ENCODE measurements at places on chromosomes 13 and 19.
A peak's percentile ranks its signal among the peaks of the same experiment; 100 is the strongest.

DNA sequence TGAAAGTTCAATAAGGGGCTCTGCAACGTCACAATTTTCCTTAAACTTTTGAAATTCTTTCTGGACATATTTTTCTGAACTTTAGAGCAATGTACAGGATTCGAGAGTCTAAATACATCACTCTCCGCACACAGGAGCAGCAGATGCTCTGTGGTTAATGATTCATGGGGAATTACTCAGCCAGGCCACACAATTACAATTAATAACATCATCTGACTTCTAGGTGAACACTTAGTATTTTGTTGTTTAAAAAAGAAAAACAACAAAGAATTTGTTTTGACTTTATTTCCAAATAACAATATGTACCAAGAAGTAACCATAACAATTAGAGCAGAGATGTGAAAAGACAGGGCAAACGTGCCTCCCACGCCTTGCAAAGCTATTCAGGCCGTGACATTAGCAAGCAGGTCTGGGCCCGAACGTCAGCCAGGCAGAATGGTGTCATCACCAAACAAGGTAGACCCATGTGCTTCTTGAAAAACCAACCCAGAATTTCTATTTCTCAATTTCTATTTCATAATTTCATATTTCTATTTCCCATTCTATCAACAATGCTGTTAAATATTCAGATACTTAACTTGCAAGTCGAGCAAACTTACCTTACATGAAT is 236.3 kb downstream of the COL4A1 start:
- no peak for DNase-seq

DNA sequence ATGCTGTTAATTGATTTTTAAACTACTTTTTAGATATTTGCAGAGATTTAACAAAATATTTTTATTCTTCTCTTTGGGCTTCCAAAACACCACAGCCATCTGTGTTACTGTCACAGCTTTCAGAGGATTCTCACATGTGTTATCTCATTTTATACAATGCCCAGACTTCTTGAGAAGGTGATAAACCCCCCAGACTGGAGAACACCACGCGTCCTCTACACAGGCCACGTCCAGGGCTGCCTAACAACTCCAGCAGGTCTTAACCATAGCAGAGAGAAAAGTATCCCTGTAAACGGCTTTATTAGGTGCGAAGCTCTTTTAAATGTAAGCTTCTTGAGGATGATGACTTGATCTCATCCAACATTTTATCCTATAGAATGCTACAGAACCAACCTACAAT is 2.0 kb downstream of the GPR183 start:
- DNase-seq: peak; percentile 63

DNA sequence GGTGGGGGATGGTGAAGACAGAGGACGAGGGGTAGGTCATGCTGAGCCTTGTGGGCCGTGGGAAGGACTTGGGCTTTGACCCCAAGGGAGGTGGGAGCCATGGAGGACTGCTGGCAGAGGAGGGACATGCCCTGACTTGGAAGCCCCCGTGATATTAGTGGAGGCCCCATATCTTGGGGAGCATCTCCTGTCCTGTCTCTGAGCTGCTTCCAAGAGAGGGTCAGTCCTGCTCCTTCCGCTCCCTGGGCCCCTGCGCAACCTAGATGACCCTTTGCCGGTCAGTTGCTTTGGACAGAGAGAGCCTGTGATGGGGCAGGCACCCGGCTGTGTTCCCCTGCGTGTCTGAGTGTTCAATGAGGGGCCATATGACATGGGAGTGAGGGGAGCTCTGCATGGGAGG is 5.2 kb downstream of the TLE6 start:
- DNase-seq: no peak

GRCh38 chr13:23778879-23779278 is 110.3 kb downstream of the MIPEP start:
- DNase-seq: no peak

GRCh38 chr19:35296644-35297514 is 4.9 kb downstream of the MAG start:
- no peak for DNase-seq

DNA sequence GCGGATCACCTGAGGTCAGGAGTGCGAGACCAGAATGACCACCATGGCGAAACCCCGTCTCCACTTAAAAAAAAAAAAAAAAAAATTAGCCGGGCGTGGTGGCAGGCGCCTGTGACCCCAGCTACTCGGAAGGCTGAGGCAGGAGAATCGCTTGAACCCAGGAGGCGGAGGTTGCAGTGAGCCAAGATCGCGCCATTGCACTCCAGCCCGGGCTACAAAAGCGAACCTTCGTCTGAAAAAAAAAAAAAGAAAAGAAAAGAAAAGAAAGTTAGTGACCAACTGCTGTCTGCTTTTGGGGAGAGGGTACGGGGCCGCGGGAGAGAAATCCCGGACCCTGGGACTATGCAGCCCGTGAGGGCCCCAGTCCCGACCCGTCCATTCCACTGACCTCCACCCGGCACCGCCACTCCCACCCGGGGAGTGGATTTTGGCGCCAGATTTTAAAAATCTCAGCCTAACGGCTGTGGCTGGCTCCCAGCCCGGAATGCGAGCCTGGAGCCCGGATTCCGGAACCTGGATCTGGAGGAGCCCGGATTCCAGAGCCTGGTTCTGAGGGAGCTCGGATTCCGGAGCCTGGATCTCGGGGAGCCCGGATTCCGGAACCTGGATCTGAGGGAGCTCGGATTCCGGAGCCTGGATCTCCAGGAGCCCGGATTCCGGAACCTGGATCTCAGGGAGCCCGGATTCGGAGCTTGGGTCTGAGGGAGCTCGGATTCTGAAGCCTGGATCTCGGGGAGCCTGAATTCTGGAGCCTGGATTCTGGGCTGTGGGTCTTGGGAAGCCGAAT is 6.1 kb upstream of the LMNB2 start:
- no peak for DNase-seq

DNA sequence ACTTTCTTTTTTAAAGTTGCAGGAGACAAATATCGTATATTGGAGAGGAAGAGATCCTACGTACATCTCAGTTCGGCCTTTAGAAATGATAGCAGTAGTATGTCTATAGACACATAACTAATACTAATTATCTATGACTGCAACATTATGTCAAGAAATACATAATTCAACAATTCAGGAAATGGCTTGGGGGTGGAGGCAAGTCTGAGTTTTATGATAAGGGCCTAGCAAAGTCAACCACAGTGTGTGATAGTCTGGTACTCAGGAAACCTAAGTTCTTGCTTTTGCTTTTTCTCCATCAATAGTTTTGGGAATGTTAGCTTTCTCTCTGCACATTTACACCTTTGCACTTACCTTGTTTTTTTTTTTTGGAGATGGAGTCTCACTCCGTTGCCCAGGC is 27.5 kb upstream of the OBI1 start:
- DNase-seq: no peak

GRCh38 chr19:40716031-40716481 is 630 bp downstream of the COQ8B start:
- DNase-seq: peak; percentile 94

DNA sequence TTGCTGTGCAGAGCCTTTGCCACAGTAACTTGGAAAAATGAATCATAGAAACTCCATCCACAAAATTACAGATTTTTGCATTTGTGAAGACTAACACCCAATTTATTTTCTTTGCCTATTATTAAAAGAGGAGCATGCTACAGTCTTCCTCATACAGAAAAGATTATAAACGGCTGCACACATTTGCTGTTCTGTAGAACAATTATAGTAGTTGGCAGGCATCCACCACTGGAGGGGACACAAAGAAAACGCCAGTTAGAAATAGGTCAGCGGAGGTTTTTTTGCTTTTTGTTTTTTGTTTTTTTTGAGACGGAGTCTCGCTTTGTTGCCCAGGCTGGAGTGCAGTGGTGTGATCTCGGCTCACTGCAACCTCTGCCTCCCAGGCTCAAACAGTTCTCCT is 51.6 kb downstream of the SACS start:
- no peak for DNase-seq

DNA sequence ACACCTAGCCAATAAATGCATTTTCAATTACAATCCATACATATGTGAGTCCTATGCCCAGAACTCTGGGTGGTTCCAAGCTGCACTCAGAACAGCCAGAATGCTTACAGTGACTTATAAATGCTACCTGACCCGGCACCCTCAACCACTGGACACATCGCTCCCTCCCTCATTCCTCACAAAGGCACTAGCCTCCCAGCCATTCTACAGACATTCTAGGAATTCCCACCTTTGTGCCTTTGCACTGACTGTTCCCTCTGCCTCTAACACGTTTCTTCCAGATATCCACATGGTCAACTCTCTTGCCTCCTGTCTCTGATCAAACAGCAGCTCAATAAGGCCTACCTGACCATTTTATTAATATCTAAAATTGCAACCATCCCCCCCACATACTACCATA is 99.9 kb downstream of the LHFPL6 start:
- no peak for DNase-seq

DNA sequence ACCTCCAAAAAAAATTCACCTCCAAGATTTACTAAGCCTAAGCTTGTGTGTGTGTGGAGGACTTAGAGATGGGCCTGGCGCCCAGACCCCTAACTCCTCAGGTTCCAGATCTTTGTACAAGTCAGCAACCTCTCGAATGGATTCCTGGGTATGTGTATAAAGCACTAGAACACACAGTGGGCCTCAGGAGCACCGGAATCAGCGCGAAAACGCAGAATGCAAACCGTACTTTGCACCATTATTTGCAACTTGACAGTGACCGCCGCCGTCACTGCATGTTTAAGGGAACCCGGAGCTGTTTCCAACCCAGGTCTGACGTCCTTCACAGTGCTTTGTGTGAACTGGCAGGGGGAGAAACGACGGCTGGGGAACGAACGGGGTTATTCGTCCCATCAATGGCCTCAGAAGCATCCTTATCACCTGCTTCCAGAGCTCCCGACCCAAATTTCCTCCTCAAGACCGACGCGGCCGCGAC is 688 bp downstream of the ZNF606 start:
- peak; percentile 0 for DNase-seq

GRCh38 chr13:44605721-44606120 is 29.6 kb upstream of the TSC22D1 start:
- DNase-seq: no peak

GRCh38 chr19:45010306-45010705 is 9.0 kb downstream of the RELB start:
- no peak for DNase-seq

DNA sequence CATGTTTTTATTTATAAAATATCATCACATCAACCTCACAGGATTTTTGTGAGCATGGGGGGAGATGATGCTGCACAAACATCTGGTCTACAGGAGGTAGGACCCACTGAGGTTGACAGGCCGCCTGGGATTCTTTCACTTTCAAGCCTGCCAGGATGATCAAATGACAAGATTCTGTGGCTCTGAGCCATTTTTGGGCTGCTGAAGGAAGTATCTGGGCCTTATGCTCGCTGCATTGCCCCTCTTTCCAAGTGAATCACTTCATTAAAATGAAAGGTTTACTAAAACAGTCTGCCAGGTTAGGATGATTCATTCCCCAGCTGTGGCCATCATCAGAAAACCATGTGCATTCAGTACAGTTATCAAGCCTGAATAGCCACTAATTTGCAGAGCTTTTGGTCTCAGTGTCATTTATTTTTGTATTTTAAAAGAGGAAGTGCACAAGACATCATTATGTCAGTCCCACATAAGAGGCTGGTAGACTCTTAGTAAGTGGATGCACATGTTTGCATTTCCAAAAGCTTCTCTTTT is 34.4 kb downstream of the STARD13 start:
- no peak for DNase-seq

DNA sequence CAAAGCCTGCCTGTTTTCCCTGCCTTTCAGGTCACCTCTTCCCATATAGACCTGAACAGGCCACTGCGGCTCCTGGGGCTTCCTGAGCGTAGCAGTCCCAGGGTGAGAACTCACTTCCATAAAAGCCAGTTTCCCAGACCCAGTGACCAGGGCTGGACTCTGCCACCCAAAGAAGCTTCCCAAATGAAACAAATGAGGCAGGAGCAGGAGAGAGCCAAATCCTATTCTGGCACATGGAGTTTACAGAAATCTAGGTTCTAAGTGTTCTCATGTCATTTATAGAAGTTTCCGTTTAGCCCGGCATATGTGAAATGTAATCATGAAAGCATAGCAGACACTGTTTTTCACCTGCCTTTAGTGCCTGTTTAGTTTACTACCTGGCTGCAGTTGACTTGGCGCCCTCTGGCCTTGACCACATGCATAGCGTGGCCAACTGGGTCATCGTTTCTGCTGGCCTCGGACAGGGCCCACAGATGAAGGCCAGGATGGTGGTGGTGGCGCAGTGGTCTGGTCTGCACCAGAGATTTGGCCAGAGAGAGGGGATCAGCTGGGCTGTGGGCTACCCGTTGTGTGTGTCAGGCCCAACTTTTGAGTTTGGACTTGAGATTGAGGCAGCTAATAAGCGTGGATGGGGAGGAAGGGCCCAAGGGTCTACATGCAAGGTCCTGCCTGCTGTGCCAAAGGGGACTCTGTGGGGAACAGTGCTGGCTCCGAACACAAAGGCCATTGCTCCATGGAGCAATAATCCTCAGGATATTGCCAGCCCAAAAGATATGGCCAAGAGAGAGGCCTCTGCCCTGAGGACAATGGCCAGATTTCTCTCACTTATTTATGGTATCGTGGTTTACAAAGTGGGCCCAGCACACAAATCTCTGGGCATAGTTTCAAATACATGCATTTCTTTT is 43.3 kb downstream of the NFIX start:
- DNase-seq: no peak

DNA sequence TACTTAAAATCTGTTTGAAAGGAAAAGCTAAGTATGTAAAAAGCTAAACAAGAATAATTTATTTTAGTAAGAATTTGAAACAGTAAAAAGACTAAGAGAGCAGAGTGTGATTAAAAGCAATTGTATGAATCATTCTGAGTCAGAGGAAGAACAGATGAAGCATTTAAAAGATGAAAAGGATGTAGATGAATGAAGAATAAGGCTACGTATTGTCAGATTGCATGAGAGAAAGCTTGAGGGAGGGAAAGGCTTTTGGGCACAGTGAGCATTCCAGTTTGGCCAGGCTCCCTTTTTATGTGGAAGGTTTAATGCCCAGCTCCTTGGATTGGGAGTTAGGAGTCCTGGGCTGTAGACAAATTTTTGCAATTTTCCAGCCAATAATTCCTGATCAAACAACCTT is 117.7 kb downstream of the FREM2 start:
- DNase-seq: no peak
